ENCODE measurements at places on chromosomes 12 and 14.

- no peak for DNase-seq
These were observed 135.7 kb upstream of the SLC16A7 start for GRCh38 chr12:59459966-59460660.

DNA sequence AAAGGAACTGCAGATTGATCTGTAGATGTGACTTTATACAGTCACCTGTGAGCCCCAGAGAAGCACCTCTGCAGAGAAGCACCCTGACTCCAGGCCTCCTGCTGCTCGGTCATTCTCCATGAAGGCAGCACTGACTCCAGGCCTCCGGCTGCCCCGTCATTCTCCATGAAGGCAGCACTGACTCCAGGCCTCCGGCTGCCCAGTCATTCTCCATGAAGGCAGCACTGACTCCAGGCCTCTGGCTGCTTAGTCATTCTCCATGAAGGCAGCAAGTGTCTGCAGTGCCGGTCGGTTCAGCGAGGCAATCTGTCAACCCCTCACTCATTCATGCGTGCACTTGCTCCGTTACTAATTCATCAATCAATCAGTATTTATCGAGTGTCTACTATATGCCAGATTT, 160.3 kb downstream of the PIWIL1 start:
- no peak for DNase-seq

- no peak for DNase-seq
These were observed 34.0 kb downstream of the FIGNL2 start for GRCh38 chr12:51814311-51815088.

DNA sequence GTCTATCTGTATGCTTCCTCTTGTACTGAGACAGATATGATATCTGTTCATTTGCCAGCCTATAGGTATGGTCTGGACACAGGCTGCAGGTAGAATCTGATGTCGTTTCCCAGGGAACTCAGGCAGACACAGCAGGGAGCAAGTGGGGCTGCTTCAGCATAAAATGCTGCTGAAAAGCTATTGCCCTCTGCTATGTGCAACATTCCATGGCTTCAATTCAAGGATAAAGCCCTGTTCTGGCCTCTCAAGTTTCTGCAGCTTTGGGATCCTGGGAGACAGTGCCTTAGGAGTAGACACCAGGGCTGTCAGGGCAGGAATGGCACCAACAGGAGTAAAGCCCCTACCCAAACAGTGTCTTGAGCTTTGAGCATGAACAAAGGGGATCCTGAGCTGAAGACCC, 173.5 kb downstream of the SLC41A2 start:
- no peak for DNase-seq

- DNase-seq = no peak
These were observed 60.3 kb upstream of the GALNT9 start for GRCh38 chr12:132389526-132390286.

GRCh38 chr14:54922598-54922997, 20.0 kb upstream of the GCH1 start:
- no peak for DNase-seq

GRCh38 chr12:84272324-84272723, 640.3 kb downstream of the SLC6A15 start:
- no peak for DNase-seq

DNA sequence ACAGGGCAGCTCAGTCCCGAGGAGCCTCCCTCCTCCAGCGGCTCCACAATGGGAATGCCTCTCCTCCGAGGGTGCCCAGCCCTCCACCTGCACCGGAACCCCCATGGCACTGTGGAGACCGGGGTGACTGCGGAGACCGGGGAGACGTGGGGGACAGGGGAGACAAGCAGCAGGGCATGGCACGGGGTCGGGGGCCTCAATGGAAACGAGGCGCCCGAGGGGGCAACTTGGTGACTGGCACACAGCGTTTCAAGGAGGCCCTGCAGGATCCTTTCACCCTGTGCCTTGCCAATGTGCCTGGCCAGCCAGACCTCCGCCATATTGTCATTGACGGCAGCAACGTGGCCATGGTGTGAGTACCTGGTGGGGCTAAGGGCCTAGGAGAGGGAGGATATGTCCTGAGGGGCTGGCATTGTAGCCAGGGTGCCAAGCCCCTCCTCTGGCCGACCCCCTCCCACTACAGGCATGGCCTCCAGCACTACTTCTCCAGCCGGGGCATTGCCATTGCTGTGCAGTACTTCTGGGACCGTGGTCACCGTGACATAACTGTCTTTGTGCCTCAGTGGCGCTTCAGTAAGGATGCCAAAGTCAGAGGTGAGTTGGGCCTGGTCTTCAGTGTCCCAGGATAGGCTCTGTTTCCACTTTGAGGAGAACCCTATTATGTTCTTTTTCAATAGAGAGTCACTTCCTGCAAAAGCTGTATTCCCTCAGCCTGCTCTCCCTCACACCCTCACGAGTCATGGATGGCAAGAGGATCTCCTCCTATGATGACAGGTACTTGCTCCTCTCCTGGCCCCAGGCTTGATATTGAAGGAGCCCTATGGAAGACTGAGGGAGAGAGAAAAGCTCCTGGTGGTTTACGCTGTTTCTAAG, 2.7 kb downstream of the KHNYN start:
- no peak for DNase-seq

DNA sequence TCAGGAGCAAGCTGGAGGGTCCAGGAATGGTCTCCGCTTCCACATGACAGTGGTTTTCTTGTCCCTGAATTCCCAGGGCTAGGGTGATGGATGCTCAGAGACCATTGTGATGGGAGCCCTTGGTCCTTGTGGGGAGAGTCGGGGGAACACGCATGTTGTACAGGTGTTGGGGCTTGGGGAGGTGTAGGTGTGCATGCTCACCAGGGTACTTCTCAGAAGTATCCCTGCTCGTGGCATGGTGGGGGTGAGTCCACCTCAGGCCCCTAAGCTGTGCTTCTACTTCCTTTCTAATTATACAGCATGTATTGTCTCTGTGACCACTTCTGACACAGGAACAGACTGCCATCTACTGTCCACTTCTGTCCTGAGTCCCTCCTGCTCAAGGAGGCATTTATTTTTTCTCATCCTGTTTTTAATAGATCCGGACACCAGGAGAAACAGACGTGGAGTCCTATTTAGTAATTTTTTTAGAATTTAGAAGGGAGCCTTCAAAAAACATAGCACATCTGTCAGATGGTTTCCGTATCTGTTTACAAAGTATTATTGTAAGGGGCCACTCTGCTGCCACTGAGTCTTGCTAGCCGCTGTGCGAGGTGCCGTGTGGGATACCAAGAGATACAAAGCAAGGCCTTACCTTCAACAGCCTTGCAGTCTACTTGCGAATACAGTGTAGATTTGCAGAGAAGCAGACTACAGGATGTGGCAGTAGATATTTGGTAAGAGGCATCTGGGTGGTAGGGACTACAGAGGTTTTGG, 10.5 kb downstream of the NTF3 start:
- no peak for DNase-seq

GRCh38 chr12:40693207-40693821, 1.1 kb downstream of the CNTN1 start:
- DNase-seq = no peak

DNA sequence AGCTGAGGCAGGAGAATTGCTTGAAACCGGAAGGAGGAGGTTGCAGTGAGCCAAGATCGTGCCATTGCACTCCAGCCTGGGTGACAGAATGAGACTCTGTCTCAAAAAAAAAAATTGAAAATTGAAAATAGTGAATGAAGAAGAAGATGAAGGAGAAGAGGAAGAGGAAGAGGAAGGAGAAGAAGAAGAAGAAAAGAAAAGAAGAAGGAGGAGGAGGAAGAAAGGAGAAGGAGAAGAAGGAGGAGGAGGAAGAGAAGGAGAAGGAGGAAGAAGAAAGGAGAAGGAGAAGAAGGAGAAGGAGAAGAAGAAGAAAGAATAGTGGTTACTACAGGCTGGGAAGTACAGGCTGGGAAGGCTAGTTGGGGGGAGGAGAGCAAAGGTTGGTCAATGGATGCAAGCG, 124.3 kb upstream of the CPSF6 start:
- no peak for DNase-seq

- DNase-seq = no peak
These were observed 22.3 kb downstream of the DCAF4 start for GRCh38 chr14:72948481-72949138.

DNA sequence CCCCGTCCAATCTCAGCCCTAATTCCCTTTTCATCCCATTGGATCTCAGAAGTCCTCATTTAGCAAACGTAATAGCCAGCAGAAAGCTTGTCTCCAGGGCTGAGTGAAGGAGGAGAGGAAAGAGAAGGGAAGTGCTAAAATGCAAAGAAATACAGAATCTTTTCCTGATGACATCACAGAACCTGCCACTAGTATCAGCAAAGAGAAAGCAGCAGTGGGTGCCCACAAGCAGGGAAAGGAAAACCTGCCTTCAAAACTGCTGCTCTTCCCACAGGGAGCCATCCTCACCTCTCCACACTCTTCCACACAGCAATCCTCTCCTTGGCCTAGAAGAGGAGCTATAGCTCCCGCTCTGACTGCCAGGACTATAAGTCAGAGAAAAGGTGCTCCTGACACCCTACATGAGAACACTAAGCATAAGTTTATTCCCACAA, 11.3 kb downstream of the MED13L start:
- no peak for DNase-seq

GRCh38 chr14:68654471-68654941, 138.4 kb downstream of the ZFP36L1 start:
- no peak for DNase-seq

DNA sequence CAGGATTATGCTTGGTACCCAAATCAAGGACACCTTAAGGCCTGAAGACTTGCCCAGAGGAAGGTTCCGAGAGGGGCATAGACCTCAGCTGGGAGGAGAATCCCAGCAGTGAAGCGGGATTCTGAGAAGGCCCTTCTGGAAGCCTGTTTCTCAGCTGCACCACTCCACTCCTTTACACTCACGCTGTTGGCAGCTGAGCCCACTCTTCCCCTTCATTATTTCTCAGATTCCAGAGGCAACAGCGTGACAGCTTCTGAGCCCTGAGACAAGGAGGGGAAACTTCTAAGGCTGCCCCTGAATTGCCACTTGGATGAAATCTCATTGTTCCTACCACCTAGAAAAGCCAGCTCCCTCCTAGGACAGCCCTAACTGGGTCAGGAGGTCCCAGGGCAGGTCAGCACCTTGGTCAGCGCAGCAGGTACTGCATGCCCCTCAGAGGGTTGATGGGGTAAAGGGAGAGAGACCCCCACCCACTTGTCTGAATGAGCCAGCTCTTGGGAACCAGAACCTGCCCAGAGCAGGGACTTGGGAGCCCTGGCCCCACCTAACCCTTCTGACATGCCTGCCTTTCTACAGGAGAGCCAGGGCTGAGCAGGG, 53.9 kb downstream of the ISCA2 start:
- DNase-seq = no peak

DNA sequence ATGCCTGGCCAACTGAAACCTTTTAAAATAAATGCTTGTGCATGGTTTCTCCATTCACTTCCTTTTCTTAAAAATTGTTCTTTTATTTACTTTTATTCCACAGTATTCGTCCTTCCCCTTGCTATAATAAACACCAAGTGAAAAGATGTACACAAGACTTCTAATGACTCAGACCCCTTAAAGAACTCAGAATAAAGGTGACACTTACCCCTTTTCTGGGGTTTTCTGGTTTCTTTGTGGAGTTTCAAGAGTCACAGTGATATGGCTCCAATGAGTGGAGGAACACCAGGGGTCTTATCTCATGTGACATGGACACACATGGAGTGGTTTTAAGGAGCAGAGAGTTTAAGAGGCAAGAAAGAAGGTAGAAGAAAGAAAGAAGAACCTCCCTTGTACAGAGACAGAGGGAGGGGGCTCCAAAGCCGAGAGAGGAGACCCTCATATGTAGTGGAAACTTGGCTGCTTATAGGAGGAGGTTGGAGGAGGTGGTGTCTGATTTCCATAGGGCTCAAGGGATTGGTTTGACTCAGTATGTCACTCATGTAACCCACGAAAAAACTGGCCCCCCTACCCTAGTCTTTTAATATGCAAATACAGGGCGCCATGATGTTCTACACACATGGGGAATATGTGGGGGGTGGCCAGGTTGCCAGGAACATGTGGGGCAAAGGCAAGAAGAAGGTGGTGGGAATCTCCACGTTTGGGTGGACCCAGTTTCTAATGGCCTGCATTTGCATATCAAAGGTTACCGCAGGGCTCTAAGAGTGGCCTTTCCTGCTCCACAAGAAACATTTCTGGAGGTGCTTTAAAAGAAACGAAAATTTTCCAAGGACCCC, 22.1 kb upstream of the CD69 start:
- DNase-seq = no peak

DNA sequence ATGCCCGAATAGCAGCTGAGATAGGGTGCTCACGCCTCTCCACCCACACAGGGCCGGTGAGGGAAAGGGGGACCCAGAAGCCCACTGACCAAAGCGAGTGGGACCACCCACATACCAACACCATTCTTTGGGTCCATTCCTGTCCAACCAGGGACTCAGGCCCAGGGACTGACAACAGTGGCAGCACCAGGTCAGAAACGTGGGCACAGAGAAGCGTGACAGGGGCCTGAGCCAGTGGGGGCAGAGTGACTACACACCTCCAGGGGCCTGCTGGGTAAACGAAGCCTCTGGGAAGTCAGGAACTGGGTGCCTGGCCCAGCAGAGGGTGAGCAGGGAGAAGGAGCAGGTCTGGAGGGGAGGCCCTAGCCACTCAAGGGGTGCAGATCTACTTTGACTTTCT, 13.7 kb downstream of the SPRYD3 start:
- DNase-seq = no peak

DNA sequence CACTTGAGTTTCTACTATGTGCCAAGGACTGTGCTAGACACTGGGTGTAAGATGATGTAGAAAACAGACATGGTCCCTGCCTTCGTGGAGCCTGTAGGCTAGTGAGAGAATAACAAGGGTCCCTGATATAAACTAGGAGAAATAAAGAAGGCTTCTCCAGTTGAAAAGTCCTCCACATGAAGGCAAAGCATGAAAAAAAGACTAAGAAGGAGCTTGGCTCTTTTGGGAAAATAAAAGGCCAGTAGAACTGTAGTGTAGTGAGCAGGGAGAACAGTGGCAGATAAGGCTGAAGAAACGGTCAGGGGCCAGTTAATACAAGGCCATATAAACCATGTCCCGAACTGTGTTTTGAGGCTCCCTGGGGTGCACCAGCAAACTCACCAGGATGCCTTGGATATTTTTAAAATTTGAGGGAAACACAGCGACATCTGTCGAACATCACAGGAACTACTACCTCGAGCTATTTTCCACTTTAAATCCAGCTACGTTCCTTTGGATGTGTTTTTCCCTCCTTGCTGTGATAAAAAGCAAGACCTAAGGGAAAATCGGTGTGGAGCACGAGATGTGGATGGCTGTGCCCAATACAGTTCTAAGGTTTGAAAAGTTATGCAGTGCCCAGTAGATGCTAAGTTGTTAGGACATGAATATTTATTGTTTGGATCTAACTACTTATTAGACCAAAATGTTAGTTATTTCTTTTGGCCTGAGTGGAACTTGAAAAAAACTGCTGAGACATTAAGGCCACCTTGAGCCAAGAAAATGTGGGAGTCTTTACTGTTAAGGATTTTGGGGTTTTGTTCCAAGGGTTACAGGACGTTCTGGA, 8.5 kb upstream of the CFL2 start:
- DNase-seq = no peak

GRCh38 chr12:97681612-97682504, 219.3 kb downstream of the RMST start:
- DNase-seq = no peak
